WERI-Rb-1 (cell line): ENCODE measurements at places on chromosomes 7 and 10.
A peak's percentile ranks its signal among the peaks of the same experiment; 100 is the strongest.

- DNase-seq, result no peak
Measured at GRCh38 chr10:106872176-106872575, 292.3 kb downstream of the SORCS1 start.

DNA sequence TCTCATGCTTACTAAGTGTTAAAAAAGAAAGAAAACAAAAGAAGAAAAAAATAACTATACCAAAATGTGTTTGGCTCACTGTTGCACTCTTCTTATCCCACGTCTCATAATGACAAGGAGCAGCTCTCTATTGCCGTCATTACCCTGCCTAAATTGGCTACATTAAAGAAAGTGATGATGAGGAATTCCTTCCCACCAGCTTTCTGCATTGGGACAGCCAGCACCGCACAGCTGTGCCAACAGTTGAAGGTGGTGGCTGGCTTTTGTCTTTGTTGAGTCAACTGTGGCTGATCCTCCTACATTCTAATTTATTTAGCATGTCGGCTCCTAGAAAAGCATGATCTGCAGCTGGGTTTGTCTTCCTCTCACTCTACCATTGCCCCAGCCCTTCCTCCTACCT lies 751.8 kb downstream of the KCNMA1 start:
- no peak for DNase-seq

DNA sequence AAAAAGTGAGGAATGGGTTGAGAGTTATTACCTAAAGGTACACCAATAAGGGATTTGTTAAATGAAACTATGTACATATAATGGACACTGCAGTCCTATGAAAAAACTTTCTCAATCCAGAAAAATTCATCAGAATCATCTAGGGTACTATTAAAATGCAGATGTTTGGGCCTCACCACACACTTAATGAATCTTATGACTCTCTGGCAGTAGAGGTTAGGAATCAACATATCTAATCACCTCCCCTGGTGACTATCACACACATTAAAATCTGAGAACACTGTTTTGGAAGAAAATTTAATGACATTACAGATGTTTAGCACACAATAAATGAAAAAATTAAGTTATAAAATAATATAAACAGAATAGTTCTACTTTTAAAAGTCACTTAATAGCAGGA lies 32.1 kb downstream of the BAZ1B start:
- DNase-seq, result no peak

- peak; percentile 31 for DNase-seq
Measured at GRCh38 chr10:33115738-33116719, 158.0 kb upstream of the ITGB1 start.

GRCh38 chr7:6164010-6164409 lies 108.4 kb downstream of the CYTH3 start:
- DNase-seq, result no peak

GRCh38 chr7:83575436-83575835 lies 73.5 kb downstream of the SEMA3E start:
- DNase-seq, result no peak
